ENCODE measurements at places on chromosomes 5 and 9.

- DNase-seq = no peak
Measured at GRCh38 chr5:78689540-78690252, 41.1 kb upstream of the LHFPL2 start.

DNA sequence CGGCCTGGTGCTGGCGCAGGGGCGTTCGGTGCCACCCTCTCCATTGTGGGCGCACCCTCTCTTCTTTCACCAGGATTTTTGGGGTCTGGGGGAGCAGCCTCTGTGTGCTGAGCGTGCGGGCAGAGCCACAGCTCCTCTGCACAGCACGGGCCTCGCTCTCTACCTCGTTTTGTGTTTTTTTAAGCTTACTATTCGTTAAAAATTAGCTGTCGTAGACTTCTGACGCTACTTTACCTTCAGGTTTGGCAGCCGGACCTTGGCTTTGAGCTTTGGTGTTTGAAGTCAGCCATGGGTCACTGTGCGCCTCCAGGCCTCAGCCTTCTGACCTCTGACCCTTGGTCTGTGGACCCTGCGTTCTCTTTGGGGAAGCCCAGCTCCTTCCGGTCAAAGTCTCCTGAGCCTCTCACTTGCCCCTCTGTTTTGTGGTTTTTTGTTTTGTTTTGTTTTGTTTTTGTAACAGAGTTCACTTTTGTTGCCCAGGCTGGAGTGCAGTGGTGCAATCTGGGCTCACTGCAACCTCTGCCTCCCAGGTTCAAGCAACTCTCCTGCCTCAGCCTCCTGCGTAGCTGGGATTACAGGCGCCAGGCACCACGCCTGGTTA, 88.2 kb upstream of the CACNA1B start:
- DNase-seq = no peak

- DNase-seq = no peak
Measured at GRCh38 chr5:137880313-137880712, 8.9 kb upstream of the PKD2L2 start.

GRCh38 chr5:169298193-169298592, 2.7 kb downstream of the SLIT3 start:
- DNase-seq = no peak

- no peak for DNase-seq
Measured at GRCh38 chr5:16792598-16793275, 143.4 kb downstream of the MYO10 start.

GRCh38 chr5:79107020-79107796, 4.4 kb upstream of the BHMT start:
- DNase-seq = no peak

DNA sequence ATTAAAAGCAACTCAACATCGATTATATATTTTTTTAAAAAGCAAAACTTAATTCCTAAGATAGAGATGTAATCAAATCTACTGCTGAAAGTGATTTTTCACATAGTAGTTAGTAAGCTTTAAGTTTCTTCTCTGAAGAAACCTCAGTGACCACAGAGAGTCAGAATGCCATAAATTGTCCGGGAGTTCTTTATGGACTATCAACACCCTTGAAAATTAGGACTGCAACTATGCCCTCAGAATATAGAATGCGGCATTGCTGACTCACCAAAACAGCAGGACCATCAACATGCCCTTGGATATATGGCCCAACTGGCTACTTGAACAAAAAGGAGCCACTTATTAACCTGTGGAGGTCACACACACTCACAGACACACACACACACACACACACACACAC, 228.9 kb upstream of the SNX2 start:
- no peak for DNase-seq

DNA sequence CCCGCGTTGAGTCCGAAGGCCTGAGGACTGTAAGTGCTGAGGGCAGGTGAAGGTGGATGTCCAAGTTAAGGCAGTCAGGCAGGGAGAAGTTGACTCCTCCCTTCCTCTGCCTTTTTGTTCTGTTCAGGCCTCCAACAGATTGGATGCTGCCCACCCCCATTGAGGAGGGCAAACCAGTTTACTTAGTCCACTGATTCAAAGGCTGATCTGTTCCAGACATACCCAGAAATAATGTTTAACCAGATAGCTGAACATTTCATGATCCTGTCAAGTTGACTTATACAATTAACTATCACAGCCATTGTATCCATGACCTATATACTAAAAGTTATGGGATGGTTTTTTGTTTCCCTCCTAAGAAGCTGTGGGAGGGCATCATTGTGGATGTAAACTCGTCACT, 8.3 kb upstream of the TEX48 start:
- DNase-seq = no peak

DNA sequence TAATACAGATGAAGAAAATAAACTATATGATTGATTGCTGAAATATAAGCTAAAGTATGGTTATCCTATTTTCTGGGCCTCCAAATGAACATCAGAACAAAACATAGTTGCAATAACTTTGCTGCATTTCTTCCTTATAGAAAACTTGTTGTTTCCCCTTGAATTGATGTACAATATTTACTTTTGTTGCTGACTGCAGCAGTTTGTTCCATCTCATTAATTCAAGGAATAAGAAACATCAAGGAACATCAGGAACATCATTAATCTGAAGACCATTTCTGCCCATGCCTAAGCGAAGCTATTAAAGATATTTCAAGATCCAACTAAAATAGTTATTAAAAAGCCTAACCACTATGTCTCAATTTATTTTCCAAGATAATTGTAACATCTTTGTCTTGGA, 363.6 kb upstream of the EDIL3 start:
- DNase-seq = no peak

DNA sequence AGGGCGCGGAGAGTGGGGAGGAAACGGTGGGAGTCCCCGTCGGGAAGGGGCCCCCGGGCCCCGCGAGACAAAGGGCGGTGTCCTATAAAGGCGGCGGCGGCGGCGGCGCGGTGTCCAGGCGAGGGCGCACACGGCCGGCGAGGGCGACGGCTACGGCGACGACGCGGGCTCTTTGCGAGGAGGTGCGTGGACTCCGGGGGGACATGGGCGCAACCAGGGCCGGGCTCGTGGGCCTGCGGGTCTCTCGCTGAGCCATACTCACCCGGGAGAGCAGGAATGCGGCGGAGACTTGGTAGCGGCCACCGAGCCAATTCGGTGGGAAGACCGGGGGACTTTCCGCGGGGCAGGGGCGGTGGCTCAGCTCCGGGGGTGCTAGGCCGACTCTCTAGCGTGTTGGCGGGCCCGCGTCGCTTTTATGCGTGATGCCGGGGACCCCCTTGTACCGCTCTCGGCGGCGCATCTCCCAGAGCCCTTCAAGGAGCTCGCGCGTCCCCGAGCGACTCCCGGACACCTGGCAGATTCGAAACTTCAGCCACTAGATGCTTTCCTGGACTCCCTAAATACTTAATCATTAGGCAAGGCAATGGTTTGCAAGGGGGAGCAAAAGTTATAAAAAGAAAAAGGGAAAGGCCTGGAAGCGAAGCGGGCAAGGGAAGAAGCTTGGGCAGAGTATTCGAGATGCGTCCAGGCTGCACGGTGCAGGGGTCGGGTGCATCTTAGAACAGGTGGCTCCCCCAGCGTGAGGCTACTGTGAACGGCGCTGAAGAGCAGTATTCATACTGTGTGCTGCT, 5.9 kb upstream of the TAL2 start:
- no peak for DNase-seq

DNA sequence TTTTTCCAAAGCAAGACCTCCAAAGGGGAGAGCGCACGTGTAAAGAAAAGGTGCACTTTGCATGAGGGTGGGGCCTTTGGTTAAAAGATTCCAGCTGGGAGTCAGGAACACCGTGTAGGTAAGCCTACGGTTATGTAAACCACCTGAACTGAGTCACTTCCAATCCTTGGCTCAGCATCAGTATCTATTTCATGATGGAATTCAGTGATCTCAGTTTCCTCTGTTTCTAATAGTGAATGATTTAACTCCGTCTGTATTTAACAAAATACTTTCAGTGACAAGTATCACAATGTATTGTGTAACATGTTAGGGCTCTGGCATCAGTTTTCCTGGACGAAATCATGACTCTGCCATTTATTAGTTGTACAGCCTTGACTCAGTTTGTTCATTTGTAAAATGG, 1.3 kb upstream of the SVEP1 start:
- DNase-seq = no peak

DNA sequence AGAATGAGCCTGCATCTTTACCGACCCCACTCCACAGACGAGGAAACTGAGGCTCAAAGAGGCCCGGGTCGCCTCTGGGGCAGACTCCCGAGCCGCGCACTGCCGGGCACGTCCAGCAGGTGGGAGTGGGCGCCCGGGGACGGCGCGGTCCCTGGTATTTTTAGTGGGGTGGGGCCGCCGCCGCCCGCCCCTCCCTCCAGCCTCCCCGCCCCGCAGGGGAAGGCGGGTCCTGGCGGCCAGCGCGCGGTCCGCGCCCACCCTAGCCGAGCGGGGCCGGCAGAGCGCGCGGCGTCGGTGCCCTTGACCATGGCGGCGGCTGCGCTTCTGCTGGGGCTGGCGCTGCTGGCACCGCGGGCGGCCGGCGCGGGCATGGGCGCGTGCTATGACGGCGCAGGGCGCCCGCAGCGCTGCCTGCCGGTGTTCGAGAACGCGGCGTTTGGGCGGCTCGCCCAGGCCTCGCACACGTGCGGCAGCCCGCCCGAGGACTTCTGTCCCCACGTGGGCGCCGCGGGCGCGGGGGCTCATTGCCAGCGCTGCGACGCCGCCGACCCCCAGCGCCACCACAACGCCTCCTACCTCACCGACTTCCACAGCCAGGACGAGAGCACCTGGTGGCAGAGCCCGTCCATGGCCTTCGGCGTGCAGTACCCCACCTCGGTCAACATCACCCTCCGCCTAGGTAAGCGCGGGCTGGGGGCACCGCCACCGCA, at the start of gene LAMC3:
Gene LAMC3, plus strand, starts transcription at position 266 of the 710 bp plus-strand sequence. Its CDS starts 41 bp downstream, at position 307.
- DNase-seq = no peak
